ENCODE measurements at places on chromosomes 4 and X.

DNA sequence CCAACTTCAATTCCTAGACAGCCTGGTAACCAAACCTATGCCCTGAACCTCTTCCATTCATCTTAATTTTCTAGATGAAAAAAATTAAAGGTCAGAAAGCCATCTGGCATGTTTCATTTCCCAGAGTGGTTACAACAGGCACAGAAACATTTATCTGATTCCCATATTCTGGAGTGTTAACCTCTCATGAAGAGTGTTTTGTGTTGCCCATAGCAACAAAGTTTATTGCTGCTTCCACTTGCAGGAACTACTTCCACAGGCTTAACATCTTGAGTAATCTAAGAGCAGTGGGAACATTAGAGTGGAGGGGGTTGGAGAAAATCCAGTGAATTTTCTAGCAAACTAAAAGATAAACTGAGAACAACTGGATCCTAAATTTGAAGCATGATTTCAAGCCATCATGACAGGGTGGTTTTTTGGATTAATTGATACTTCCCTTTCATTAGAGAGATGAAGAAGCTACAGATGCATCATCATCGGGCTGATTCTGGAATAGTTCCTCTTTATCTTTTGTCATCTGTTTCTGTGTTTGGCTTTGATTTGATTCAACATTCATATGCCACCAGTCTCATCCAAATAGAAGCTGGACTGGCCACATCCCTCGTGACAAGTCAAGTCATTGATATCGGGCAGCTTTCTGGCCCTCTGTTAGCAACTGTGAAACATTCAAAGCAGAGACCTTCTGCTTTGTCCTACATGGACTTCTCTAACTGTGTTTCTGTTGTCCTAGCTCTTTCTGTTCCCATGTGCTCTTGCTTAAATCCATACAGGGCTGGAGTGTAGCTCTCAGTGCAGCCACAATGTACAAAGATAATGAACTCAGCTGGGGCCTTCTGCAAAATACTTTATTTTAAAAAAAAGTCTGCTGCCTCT is 167.3 kb downstream of the MID1IP1 start:
- DNase-seq: no peak

DNA sequence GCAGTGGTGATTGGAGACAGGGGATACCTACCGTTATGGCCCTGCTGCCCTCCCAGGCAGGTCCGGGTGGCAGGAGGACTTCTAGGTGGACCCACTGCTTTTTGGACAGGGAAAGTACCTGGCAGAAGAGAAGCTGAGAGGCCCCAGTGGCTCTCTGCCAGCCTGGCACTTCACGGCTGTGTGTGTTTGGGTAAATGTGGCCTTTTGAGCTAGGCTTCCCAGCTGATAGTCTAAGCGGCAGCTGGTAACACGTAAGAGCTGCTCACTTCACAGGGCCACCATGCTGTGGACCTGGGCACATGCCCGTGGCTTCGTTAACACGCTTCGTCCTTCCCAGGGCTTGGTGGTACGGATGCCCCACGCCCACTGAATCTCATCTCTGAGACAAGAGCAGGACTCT is 92.0 kb upstream of the CLCN4 start:
- DNase-seq: no peak

- no peak for DNase-seq
Measured at GRCh38 chr4:110683601-110684000, 60.7 kb upstream of the PITX2 start.

DNA sequence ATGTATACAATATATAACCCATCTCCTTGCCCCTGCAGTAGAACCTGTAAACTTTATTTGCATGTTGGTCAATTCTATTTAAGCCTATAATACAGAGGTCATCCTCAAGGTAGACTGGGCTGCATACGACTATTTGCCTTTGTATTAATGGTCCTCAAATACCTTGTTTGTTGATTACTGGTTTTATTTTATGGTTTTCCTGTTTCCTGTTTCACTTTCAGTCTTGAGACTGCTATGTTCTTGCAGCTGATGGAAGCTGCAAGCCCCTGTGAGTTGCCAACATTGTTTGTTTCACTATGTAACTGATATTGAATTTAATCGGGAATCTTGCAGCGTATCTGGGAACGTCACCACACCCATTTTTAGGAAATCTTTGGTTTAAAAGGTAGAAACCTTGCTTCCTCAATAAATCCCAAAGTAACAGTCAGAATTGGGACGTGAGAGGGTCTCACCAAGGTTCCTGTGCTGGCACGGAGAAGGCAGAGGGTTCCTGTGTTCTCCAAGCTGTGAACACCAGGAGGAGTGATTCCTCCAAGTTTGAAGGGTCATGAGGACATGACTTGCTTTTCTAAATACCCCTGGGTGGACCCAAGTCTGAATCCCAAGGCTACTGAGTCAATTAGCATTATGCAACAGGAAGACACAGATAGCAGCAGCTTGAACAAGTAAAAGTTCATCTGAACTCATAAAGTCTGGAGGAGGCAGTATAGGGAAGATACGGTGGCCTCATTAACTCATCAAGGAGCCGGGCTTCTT is 110.6 kb upstream of the PNPLA4 start:
- no peak for DNase-seq

GRCh38 chr4:144614850-144615585 is 30.9 kb upstream of the HHIP start:
- no peak for DNase-seq

DNA sequence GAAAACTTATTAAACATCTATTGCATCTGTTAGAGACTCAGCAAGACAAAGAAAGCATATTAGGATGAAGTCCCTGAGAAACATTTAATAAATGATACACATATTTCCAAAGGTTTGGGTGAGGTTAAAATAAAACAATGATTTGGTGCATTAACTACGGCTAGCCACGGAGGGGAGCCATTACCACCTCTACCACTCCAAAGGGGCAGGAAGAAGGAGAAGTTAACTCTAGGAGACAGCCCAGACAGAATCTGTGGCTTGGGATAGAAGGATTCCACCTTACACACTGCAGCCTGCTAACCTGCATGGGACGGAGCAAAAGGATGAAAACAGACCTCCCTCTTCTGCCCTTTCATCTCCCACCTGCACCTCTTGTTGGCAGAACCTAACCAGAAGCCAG is 189.1 kb upstream of the C1QTNF7 start:
- peak; percentile 57 for DNase-seq

GRCh38 chr4:20096911-20097310 is 154.8 kb upstream of the SLIT2 start:
- no peak for DNase-seq

- no peak for DNase-seq
Measured at GRCh38 chrX:100625985-100626491, 10.6 kb downstream of the TSPAN6 start.

GRCh38 chr4:165631208-165631894 is 241.7 kb upstream of the TLL1 start:
- DNase-seq: no peak

GRCh38 chrX:80808881-80809411 is 731 bp downstream of the BRWD3 start:
- DNase-seq: peak; percentile 51

GRCh38 chrX:40420899-40421729 is 159.7 kb upstream of the ATP6AP2 start:
- DNase-seq: no peak

DNA sequence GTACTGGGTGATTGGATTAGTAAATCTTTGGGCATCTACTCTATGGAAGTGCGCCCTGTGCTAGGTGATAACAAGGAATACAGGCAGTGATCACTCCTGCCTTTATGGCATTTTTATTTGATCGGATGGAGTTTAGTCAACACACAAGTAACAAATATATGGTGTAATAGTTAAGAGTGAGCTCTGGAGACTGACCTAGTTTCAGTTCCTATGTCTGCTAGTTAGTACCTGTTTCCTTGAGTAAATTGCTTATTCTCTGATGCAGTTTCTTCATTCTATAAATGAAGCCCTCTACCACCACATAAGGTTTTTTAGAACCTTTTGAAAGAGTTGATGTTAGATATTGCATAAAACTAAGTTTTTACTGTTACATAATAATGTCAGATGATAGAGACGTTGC is 134.6 kb downstream of the KDM6A start:
- DNase-seq: no peak

- no peak for DNase-seq
Measured at GRCh38 chrX:30627818-30628652, 25.2 kb upstream of the GK start.

DNA sequence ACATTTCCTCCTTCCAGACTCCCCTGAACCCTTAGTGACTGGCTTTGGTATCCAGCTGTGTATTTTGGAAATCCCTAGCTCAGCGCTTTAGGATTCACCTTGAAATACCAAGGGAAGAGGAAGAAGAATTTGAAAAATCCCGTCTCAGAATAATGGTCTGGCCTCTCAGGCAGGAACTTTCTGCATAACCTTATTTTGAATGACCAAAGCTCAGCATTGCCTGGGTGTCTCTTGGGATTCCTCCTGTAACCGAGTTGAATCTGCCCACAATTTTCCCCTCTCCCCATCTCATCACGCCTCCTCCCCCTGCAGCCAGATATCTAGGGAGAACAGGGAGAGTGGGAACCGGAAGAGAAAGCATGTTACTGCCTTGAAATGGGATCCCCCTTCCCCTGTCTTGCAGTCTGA is 116.2 kb downstream of the SMIM20 start:
- no peak for DNase-seq

DNA sequence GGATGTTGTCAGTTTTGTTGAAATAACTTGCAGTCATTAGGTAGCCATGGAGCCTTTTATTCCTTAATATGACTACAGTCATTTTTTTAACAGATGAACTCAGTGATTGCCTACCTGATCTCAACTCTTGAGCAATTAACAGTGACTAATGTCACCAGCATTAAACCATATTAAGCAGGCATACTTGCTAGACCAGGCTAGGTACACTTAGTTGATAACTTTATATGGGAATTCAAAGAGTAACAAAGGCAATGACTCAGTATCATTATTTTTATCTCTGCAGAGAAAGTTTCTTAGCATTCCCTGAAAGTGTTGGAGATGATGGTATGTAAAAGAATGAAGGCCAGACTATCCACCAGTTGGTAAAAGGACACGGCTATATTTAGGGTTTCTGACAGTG is at the start of gene C4orf54:
Gene C4orf54 (minus strand): TSS at position 31 of the 400 bp plus-strand sequence. CDS start 3,180 bp downstream, outside the sequence.
- no peak for DNase-seq

- DNase-seq: no peak
Measured at GRCh38 chr4:53653484-53654053, 62.3 kb upstream of the LNX1 start.

- DNase-seq: no peak
Measured at GRCh38 chrX:68332201-68332731, 101.0 kb downstream of the OPHN1 start.

- no peak for DNase-seq
Measured at GRCh38 chrX:2638279-2638678, 52.8 kb upstream of the CD99 start.

- DNase-seq: no peak
Measured at GRCh38 chr4:39495446-39496213, 31.6 kb downstream of the UGDH start.

DNA sequence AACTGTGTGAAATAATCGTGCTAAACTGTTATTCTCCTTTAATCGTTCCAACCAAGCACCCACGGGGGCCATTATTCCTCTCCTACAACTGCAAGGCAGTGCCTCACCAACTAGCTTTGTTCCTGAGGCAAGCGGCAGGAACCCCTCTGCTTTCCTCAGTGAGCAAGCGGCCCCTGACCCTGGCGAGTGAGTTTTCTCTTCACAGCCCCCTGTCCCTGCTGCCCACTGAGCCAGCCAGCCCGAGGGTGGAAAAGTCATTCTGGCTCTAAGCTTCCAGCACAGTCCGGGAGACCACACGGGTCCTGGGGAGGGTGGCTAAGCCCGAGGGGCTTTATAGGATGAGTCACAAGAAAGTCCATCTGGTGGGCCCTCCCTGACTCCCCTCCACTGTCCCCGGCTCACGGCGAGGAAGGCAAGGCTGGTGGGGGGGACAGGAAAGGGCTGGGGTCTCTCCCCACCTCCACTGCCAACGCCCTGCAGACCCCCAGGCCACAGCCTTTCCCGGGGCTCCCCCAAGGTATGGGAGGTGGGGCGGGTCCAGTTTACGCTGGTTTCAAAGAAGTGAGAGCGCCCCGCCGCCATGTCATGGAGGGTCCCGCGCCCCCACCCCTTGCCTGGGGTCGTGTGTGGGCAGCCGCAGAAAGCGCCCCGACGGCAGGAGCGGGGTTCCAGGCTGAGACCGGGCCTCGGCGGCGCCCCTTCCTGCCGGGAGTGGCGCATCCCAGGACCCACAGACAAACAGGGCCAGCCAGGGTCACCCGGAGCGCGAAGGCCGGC is 45.0 kb downstream of the CPLX1 start:
- DNase-seq: no peak

DNA sequence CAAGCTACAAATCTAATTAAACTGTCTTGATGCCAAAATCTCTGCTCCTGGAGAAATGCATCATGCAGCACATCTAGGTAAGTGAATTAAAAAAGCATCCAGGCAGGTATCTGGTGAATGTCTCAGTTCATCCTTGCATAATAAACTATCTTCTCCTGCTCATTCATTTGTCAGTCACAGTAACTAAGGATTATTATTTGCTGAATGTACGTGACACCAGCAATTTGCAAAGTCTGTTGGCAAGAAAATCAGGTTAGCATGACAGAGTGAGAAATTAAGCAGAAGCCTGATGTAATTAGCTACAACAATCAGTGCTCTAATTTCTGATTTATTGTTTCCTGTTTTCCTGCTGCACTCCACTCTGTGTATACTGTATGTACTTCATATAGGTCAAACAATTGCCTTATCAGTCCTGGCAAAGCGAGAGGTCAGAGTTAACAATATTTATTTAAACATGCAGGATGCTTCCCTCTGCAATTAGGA is 213.6 kb downstream of the FBXO8 start:
- DNase-seq: no peak

- DNase-seq: no peak
Measured at GRCh38 chrX:123087326-123087725, 96.8 kb upstream of the GRIA3 start.

DNA sequence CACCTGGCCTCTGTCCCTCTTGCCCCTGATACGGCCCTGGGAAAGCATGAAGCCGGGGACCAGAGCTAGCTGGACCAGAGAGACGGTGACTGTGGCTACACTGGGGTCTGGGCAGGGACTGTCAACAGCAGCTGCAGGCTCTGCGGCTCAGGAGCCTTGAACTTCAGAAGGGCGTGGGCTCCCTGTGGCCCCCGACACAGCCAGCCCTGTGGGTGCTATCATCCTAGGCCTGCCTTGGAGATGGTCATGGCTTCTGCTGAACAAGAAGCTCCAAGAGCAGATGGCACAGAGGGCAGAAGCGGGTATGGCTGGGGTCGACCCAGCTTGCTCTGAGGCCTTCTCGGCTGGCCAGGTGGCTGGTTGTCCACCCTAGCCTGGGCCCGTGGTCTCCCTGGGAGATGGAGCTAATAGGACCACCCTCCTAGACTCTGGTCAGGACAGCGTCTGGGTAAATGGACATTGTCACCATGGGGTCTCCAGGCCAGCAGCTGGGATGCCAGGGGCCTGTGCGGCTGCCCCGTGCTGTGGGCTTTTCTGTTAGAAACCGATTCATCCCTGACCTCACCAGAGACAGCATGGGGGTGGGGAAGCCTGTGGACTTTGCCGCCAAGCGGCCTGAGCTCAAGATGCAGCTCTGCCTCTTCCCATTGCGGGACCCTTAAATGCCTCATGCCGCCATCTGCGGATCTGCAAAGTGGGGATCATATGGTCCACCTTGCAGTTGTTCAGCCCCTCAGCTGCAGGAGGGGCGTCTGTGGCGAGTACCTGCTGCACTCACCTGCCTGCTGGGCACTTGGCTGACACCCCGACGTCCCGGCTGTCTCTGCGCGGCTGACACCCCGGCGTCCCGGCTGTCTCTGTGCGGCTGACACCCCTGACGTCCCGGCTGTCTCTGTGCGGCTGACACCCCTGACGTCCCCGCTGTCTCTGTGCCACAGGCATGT is 21.1 kb downstream of the CPZ start:
- DNase-seq: no peak

All from activated naive CD4-positive, alpha-beta T cell treated with anti-CD3 and anti-CD28 coated beads, Interleukin-2, amount 10 ng/mL, durations not matched to agents 7 days and 5 days (primary cell).